NCI-H2029 treated with DMSO at 0.1 percent for 48 hours (cell line): ENCODE measurements at places on chromosomes 11 and 22.

- no peak for DNase-seq
Observed at GRCh38 chr11:61082931-61083531, 19.3 kb upstream of the CD5 start.

GRCh38 chr11:102229510-102230123, 87.7 kb upstream of the BIRC3 start:
- no peak for DNase-seq

DNA sequence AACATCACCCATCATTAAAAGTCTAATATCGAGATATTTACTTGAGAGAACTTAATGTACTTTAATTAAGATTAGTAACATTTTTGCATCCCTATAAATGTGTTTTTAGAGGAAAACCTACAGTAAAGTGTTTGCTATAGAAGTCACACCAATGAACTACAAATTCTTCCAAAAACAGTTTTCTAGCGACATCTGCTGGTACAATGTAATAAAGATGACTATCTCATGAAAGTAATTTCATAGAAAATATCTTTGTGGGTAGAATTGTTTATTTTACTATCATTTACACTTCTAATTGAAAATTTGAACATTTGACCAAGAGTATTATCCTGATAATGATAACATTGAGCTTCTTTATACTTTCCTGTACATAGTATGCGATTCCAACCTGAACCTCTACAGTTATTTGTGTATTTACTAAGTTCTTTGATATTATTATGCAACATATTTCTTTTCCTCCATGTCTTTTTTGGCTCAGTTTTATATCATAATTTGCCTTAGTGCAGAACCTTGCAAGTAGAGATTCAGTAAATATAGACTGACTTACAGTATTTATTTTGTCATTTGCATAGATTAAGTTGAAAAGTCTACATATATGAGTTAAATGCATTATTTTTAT, 252.7 kb downstream of the TMEM135 start:
- DNase-seq = peak; percentile 75

GRCh38 chr22:22786301-22787115, 101.1 kb upstream of the IGLL5 start:
- peak; percentile 95 for DNase-seq

GRCh38 chr11:85385111-85385510, 242.0 kb downstream of the DLG2 start:
- no peak for DNase-seq

- peak; percentile 16 for DNase-seq
Observed at GRCh38 chr11:3609416-3610265, 32.2 kb downstream of the ART5 start.

- DNase-seq = no peak
Observed at GRCh38 chr11:128819198-128819597, 47.9 kb downstream of the KCNJ1 start.

GRCh38 chr11:32071811-32072210, 19.1 kb upstream of the RCN1 start:
- no peak for DNase-seq

DNA sequence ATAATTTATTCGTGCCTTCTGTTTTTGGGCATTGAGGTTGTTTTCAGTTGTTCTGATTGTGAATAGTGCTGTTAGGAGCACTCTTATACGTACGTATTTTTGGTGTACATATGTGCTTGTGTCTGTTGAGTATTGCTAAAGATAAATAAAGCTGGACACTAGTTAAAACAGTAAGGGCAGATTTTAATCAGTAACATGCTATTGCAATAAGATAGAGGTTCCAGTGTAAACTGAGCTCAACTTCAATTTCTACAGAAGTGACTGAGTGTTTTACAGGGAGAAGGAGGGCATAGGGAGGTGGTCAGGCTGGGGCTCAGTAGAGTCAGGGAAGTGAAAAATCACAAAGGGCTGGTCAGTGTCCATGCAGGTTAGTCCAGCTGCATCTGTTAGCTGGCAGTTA, 76.0 kb upstream of the PARVA start:
- no peak for DNase-seq

GRCh38 chr22:23179381-23180299, 669 bp upstream of the BCR start:
- no peak for DNase-seq

DNA sequence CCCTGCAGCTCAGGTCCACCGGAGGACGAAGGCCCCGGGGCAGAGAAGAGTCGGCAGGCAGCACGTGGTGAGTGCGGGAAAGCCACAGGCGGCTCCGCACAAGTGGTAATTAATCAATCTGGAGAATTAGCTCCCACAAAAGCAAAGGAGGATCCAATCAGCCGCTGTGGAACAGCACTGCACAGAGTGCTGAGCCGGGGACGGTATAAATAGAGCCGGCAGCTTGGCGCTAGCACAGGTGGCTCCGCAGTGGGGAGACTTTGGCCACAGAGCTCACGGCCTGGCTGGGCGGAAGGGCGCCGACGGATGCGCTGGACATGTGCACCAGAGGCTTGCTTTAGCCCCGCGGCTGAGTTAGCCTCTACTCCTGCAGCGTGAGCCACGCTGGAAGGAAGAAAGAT, 48.9 kb downstream of the IGSF9B start:
- DNase-seq = no peak

DNA sequence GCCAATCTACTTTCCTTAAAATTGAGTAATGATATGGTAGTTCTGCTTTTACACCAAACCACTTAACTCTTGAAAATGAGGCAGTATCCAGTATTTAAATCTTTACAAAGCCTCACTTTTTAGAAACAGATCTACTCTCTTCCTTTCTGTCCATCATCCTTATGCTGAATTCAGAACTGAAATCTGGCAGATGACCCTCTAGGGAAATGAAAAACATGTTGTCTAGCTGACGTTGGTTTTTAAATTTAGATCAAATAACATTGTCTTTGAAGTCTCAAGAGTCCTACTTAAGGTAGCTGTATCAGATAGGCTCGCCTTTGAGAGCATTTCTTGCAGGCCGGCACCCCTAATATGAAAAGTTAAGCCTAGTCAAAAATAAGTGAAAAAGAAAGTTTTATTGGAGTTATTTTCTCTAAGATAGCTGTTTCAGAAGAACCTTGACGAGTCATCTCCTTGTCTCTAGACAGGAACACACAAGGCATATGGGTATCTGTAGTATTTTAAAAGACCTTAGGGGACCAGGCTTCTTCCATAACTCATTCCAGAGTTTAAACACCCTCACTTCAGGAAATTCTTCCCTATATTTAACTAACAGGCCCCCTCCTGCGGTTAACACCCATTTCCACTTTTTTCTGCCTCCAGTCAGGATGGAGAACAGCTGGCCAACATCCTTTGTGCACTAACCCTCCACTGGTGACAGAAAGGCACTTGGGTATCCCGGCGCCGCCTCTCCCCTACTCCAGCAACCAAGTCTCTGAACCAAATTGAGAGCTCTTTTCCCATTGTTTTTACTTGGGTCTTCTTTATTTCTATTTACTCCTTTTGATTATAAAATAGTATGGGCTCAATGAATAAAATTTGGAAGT, 81.2 kb downstream of the WNT11 start:
- DNase-seq = no peak

DNA sequence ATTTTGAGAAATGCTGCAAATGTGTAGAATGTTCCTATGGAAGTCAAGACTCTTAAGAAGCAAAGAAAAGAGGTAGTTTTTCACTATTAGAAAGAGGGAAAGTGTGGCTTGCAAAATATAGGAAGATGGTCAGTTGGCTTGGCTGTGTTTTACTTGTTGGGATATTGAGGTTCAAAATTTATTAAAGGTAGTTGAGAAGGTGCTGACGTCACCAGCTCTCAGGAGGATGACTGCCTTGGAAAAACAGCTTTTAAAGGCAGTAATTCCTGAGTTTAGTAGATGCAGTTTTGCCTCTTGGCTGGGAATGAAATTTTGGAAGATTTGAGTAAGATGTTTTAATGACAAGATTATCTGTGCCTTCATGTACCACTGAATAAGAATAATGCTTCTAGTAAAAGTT, 336 bp downstream of the OR4D9 start:
- DNase-seq = no peak

DNA sequence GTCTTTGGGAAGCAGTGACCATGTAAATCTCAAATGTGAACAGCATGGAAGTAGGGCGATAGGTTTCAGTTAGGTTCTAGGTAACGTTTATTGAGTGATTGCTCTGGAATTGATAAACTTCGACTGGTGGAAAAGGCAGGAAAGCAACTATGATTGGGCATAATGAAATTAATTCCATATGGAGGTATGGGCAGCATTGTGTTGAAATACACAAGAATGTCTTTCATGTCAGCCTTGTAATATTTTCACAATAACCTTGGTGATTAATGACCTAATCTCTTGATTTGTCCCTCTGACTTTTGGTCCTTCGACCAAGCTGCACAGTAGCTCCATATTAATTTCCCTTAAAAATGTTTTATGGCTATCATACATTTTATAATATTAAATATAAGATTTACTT, 2.8 kb downstream of the CEP57 start:
- no peak for DNase-seq

DNA sequence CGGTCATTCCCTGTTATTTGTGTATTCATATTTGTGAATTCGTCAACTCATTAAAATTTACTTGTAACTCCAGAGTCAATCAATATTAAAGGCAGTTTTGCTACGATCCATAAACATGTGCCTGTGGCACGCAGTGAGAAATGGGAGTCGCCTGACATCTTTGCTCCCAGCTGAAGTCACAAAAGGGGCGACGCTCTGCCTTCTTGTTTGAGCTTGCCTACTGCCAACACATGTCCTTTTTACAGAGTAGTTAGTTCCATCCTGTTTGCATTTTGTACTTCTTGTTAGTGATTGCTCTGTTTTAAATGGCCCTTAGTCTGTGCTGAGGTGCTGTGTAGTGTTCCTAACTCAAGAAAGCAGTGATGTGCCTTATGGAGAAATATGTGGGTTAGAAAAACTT, 305.3 kb downstream of the ETS1 start:
- no peak for DNase-seq

- no peak for DNase-seq
Observed at GRCh38 chr11:17579451-17579850, 32.4 kb downstream of the OTOG start.

DNA sequence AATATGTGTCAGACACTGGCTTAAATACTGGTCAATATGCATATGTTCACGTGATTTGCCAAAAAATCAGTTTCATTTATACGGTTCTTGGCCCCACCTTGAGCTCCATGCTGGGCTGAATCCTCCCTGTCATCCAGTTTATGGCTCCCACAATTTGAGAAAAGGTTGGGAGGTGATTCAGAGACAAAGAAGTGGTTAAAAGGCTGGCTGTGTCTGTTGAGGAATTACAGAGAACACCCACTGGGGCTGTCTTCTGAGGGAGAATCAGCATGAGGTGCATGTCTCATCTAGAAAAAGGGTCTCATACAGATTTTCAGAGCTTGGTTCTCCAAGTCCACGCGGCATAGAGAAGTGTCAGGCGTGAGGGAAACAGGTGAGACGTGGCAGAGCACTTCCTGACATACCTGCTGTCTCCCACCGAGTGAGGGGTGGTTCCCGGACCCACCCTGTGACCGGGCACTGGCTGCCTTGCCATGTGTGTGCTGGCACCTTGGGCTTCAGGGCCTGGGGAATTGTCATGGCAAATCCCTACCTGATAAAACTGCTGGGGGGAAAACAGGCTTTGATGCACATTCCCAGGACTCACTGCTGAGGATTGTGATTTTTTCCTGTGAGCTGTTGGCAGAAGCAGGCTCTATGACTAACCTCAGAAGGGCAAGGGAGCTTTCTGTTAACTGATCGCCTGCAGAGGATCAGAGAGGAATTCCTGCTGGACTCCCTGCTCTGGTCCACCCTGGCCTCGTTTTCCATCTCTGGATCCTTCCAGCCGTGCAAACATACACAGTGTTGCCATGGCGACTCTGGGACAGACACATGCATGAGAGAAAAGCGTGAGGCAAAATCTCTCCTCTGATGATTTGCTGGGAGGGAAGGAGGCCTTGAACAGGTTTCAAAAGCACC, 223.6 kb downstream of the ADAMTS15 start:
- DNase-seq = no peak
